Stimulated activated CD8-positive, alpha-beta memory T cell treated with anti-CD3 and anti-CD28 coated beads, Interleukin-2, amount 100 ng/mL, for 1 hour (primary cell): ENCODE measurements at places on chromosomes 16 and 17.

DNA sequence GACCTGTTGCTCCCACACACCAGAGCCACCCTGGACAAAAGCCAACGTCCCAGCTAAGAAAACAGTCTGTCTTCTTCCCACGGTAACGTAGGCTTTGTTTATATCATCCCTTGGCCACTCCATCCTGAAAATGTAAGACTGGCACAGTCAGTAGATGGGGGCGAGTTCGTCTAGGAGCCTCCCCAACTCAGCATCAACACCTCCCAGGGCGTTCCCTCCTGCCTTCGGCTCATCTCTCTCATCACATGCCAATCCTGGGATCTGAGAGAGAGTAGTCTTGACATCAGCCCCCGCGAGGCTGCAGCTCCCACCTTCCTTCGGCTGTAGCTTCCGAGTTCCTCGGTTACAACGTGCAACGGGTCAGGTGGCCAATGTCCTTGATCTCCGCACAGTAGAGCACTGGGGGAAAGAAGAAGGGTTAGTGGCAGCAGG lies 894 bp downstream of the RNF227 start:
- DNase-seq = no peak

- no peak for DNase-seq
Measured at GRCh38 chr17:66753126-66753920, 81.6 kb upstream of the CACNG5 start.

- no peak for DNase-seq
Measured at GRCh38 chr16:23642246-23642774, 1.0 kb downstream of the DCTN5 start.

DNA sequence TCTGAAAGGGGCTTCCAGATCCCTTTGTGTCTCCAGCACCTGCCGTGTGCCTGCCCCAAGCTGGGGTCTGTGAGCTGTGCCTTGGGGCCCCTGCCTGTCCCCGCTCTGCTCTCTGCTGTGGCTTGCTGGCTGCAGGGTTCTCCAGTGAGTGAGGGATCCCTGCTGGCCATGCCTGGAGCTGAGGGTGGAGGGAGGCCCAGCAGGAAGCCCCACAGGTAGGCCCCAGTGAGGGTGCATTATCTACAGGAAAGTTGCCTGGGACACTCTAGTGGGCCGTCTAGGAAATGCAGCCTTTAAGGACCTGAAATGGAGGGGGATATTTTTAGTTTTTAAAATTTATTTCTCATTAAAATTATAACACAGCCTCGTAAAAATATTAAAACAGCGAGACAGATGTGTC lies 50.9 kb downstream of the JPH3 start:
- no peak for DNase-seq

- no peak for DNase-seq
Measured at GRCh38 chr17:65123757-65124675, 13.2 kb upstream of the RGS9 start.

- DNase-seq = no peak
Measured at GRCh38 chr16:70777973-70778406, 23.0 kb downstream of the VAC14 start.

DNA sequence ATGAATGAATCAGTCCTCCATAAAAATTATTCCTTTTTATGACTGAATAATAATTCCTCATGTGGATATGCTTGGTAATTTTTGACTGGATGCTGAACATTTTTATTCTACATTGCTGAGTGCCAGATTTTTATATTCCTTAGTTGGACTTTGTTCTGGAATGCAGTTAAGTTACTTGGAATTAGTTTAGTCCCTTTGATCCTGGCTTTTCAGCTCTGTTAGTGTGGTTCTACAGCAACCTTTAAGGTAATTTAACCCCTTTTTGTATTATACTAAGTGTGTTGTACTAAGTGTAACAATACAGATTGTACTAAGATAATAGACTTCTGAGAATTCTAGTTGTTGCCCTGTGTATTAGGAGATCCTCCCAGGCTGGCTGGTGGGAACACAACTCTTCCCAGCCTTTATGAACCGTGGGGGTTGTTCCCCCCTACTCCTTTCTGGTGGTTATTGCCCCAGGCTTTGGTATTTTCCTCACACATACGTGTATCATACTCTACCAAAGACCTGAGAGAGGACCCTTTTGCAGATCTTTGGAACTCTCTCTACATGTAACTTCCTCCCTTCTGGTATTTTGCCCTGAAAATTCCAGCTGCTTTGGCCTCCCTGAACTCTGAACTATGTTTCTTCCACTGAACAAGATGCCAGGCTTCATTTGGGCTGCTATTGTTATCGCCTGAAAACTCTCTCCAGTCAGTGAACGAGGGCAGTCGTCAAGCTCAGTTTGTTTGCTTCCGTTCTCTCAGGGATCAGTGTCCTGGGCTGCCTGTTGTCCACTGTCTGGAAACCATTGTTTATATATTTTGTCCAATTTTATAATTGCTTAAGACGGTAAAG lies 30.5 kb downstream of the TANGO6 start:
- no peak for DNase-seq

DNA sequence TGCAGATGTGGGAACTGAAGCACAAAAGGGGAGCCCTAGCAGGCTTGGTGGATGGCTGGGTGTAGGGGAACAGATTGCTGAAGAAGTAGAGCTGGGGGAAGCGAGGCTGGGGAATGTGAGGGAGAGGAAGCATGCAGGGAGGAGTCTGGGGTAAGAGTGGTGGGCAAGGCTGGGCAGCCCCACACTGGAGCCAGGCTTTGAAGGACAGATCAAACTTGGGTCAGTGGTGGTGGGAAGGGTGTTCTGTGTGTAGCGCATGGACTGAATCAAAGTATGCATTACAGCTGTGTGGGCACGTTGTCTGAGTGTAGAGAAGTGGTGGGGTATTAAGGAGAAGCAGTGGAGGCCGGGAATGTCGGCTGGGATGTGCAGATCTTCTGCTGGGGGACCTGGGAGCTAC lies 116.0 kb downstream of the CYLD start:
- no peak for DNase-seq

DNA sequence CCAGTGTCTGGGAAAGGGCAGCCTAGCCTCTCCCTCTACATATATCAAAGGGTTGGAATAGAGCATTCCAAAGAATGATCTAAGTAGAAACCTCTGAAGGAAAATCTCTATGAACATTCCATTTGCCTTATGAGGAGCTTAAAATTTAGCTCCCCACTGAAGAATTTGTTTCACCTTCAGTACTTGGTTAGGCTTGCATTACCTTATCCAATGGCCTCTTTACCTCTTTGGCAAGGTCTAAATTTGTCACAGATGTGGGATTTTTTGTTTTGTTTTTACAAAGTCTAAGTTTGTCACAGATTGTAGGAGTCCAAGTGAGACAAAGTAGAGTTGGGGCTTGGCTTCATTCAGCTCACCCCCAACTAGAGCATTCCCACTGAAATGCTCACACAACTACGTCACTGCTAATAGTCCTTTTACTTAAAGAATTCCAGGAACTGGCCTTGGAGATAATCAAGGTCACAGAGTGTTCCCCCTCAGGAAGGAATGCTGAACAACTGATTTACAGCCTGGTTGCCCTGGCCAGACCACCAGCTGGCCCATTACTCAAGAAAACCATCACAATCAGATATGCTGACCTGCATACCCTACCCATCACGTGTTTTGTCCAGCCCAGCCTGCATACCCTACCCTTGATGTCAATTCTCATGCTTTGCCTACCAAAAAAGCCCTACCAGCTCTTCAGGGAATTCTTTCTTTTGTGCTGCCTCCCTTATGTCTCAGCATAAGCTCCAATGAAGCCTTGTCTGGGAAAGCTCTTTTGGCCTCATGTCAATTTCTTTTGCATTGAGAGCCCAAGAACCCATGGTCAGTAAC lies 26.5 kb upstream of the PPM1D start:
- DNase-seq = no peak

DNA sequence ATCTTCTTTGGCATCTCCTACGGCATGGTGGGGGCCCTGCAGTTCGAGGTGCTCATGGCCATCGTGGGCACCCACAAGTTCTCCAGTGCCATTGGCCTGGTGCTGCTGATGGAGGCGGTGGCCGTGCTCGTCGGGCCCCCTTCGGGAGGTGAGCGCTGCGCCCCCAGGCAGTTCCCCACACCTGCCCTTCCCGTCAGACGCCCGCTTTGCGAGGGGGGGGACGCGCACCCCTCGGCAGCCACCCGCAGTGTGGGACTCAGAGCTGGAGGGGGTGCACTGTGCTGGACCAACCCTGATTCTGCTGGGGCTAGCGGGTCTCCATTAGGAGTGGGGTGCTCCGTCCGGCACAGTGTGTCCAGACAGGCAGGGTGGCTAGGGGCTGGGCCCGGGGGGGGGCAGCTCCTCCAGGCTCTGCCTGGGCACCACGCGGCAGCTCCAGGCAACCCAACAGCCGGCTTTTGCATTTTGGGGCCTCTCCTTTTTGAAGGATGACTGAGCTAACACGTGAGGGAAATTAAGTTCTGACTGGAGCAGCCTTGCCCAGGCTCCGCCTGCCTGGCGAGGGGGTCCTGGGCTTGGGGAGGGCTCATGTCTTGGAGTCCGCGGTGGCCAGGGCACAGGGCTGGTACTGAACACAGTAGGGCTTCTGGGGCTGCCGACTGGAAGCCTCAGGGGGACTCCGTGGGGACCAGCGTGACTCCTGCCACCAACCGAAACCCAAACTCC lies 9.1 kb downstream of the SLC16A3 start:
- DNase-seq = no peak

DNA sequence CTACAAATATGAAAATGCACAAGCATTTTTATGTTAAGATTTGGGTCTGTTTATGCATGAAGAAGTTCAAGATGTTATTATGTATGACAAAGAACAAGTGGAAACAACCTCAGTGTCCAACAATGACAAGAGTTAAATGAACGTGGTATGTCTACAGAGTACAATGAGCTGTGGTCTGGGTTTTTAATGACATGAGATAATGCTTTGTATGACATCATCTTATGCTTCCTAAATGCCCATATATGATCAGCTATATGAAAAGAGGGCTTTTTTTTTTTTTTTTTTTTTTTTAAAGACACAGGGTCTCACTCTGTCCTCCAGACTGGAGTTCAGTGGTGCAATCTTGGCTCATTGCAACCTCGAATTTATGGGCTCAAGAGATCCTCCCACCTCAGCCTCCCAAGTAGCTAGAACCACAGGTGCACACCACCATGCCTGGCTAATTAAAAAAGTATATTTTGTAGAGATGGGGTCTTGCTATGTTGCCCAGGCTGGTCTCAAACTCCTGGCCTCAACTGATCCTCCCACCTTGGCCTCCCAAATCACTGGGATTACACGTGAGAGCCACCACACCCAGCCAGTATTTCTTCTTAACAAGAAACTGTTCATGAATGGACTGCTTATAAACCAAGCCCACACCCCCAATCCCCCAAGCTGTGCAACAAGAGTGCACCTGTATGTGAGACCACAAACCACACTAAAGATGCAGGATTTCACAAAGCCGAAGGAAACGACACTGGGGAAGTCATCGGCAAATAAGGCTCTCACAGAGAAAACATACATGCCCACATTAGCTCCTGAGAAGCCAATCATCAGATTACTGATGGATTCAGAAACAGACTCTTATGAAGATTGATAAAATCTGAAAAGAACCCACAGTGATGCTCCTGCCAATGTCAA lies 114.5 kb downstream of the CPPED1 start:
- no peak for DNase-seq

DNA sequence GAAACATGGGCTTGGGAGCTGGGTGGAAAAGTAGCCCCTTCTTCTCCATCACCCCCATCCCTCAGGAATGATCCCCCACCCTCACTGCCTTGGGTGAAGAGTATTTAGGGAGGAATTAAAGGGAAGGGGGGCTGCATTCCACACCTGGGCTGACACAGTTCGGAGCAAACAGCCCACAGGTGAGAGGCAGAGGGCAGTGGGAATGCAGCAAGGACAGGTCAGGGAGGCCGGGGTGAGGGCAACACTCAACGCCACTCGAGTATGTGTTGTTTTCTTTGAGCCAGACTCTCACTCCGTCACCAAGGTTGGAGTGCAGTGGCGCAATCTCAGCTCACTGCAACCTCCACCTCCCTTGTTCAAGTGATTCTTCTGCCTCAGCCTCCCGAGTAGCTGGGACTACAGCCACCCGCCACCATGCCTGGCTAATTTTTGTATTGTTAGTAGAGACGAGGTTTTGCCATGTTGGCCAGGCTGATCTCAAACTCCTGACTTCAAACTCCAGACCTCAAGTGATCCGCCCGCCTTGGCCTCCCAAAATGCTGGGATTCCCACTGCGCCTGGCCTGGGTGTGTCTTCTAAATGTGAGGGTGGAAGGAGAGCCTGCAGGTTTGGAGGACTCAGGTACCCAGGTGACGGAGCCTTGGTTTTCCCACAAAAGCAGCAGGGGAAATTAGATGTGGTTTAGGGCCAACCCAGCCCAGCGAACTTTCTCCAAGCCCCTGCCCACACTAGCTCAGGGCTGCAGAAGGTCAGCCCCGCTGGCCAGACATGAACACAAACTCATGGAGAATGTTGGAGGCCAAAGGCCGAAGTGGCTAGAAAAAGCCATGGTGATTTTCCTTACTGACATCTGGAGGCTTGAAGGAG lies 21.2 kb upstream of the ITGA3 start:
- DNase-seq = no peak

DNA sequence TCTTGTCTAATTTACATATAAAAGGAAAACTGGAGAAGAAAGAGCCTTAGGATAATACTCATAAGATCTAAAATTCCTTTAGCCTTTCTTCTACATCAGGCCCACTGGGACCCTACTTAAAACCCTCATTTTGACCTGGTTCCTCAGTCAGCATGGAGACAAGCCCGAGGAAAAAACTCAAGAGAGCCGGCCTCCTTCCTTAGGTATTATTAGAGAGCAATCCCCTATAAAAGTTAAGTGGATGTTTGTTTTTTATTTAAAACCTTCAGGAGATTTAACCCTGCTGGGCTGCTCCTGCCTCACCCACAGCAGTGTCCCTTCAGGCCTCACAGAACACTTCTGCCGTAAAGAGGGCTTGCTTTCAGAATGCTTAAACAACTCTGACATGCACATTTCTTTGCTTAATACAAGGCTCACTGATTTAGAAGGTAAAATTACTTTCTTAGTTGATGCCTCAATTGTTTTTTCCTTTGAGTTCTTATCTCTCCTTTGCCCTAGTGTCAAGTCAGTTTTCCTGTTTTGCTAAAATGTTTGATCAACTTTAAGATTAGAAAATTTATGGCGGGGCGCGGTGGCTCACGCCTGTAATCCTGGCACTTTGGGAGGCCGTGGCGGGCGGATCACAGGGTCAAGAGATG lies 145.6 kb upstream of the TBX2 start:
- no peak for DNase-seq

DNA sequence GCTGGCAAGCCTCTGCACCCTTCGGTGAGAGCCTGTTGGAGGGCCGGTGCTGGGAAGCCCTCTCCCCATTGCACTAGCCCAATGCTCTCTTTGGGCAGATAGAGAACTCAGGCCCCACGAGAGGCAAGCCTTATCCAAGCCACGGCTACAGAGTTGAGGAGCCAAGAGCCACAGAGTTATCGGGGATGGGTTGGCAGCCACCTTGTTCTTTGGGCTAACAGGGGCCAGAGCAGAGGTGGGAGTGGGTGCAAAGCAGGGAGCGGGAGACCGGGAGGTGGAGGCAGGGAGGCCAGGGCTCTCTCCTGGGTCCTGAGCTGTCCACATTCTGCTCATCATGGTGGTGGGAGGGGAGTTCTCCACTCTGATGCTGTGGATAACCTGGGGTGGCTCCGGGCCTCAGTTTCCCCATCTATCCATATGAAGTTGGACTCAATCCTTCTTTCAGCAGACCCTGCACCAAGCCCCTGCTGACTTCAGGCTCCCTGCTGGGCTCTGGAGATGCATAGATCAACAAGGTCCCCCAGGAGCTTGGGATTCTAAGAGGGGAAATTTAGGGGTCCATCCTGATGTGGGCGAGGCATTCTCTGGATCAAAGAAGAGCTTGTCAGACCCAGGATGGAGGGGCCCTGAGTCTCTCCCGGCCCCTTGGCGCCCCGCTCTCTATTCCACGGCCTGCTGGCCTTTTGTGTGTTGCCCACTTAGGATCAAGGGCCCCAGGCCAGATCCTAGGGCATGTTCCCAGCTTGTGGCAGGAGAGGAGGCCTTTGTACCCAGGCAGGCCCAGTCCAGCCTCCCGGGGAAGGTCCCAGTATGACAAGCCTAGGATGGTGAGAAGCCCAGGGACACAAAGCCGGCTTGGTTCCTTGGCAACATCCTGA lies 557 bp upstream of the CX3CL1 start:
- no peak for DNase-seq
